ENCODE measurements at places on chromosomes 16 and 17. TPM values are rescaled to one million over a fixed set of nuclear protein-coding genes. Genes with fewer than 3 reads are reported as not detected.

Gene KRTAP17-1
- total RNA-seq = not detected

Gene FOXJ1
- total RNA-seq = not detected

GRCh38 chr17:57714665-57715180 is 30.4 kb downstream of the CCDC182 start:
- DNase-seq = no peak

Gene KCNAB3
- not detected for total RNA-seq

Gene OVCA2
- 38.8 TPM for total RNA-seq

GRCh38 chr17:60311186-60311585 is 80.7 kb downstream of the USP32 start:
- DNase-seq = no peak

Gene BCO1
- not detected for total RNA-seq

Gene CHST4
- not detected for total RNA-seq

DNA sequence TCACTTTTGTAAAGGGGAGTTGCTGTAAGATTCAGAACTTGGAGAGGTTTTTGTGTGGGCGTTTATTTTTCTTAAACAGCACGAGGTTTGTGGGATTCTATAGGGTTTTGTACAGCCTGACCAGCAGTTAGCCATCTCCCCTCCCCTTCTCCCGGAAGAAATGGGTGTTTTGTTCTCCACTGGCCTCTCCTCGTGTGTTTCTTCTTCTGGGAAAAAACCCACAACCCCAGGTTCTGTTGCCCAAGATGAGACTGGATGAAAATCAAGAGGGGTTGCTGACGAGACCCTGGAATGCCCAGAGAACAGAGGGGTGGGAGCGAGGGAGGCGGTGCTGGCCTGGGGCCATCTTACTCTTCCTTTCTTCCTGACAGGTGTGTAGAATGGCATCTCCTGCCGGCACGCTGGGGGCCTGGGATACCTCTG is 186.1 kb downstream of the MSI2 start:
- DNase-seq = no peak

DNA sequence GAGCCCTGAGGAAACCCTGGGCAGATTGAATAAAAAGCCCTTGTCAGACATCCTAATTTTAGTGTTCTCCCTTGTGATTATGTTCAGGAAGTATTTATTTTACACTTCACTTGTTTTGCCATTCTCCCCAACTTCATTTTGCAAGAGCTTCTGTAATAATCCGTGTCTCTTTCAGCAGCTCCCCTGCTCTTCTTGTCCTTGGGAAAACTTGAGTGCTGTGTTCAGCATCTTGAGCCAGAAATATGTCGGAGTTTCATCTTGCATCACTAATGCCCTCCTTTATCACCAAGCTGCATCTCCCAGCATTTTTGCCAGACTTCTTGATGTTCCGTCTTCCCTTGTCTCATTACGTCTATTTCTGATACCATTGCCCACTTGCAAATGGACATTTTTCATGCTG is 486.5 kb upstream of the EEF2KMT start:
- no peak for DNase-seq

All from fibroblast of the aortic adventitia (primary cell).